Cerebellum (tissue), 4 donors: ENCODE measurements at places on chromosomes 4 and X. TPM values are rescaled to one million over a fixed set of nuclear protein-coding genes. Genes with fewer than 3 reads are reported as not detected.

DNA sequence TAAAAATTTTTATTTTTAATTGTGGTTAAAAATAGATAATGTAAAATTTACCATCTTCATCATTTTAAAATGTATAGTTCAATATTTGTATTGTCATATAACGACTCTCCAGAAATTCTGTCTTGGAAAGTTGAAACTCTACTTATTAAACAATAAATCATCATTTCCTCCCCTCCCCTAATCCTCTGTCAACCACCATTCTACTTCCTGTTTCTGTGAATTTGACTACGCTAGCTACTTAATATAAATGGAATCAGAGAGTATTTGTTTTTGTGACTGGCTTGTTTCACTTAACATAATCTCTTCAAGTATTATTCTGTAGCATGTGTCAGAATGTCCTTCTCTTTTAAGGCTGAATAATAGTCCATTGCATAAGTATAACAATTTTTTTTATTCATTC lies 729.0 kb upstream of the AADAT start:
- no peak for DNase-seq

DNA sequence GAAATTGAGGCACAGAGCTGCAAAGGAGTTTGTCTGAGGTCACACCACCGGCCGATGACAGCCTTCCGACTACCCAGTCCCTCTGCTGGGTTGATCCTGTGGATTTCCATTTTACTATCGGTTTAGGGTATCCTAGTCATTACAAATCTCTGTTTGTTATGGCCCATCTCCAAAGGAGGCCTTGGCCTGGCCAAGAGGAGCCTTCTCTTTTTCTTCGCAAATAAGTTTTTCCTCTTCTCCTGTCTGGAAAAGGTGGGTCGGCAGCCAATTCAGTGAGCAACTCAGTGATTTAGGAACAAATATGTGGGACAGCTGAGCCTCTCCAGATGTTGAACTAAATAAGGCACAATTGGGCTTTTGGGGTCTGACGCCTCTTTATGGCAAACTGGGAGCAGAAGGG lies 169.2 kb upstream of the RBPJ start:
- DNase-seq, result no peak

- DNase-seq, result no peak
Observed at GRCh38 chr4:123631786-123632692, 235.4 kb downstream of the SPRY1 start.

The PDE5A gene
- 48.7 TPM for total RNA-seq

The L1CAM gene
- total RNA-seq, result 107 TPM

DNA sequence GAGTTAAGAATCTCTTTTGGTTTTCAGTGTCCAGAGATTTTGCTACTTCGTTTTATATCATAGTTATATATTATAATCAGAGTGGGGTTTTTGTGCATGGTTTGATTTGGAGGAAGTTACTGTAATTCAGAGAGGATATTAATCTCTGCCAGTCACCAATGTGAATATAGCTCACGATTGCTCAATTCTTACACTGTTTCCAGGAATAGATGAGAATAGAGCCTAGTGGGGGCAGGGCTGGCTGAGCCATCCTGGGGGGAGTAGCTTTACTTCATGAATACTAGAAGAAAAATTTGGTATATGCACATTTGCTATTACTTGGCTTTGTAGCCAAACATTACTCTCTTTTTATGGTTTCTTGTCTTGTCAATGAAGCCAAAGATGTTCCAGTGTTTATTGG lies 60.9 kb upstream of the TRPC3 start:
- no peak for DNase-seq

GRCh38 chr4:1990348-1990645 lies 18.5 kb downstream of the NELFA start:
- no peak for DNase-seq

The VCX3B gene
- total RNA-seq, result not detected

DNA sequence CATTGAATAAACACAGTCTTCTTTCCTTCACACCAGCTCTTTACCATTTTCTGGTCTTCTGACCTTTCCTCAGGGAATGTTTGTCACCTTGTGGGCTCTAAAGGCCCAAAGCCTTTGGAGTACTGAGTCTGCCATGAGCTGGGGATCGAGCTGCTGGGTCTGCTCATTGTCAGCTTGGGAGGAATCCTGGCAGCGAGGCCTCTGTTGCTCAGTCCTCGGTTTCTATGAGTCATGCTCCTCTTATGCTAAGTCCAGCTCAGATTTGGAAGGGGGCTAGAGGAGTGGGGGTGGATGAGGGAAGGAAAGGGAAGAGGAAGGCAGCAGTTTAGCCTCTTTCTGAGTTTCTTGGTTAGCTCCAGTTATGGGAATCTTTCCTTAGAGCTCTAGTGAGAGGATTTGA lies 31.1 kb downstream of the NHSL2 start:
- DNase-seq, result no peak

DNA sequence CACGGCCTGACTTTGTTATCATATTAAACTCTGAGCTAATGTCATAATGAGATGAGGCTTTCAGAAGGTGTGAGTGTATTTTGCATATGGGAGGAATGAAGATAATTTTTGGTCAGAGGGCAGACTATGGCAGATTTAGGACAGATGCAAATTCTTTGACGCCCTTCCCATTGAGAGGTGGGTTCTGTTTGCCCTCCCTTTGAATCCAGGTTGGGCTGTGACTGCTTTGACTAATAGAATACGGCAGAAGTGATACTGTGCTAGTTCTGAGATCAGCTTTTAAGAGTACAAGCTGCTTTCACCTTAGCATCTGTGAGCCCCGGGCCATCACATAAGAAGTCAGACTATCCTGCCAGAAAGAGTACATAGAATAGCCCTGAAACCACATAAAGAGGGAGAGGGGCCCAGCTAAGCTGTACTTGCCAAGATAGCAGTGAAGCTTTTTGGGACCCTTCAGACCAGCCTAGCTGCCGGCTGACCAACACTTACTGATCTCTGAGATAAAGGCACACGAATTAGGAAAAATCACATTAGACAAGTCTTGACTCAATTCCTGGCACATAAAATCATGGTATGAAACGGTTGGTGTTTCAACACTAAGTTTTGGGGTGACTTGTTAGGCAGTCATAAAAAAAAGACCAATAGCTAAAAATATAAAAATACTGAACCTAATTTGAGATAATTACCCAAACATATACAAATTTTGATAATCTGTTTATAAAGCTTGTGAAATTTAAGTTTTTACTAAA lies 166.7 kb upstream of the SH3RF1 start:
- DNase-seq, result no peak

- no peak for DNase-seq
Observed at GRCh38 chrX:51891821-51892551, 1.4 kb upstream of the MAGED1 start.

- DNase-seq, result no peak
Observed at GRCh38 chr4:128444544-128445302, 157.1 kb upstream of the PGRMC2 start.

DNA sequence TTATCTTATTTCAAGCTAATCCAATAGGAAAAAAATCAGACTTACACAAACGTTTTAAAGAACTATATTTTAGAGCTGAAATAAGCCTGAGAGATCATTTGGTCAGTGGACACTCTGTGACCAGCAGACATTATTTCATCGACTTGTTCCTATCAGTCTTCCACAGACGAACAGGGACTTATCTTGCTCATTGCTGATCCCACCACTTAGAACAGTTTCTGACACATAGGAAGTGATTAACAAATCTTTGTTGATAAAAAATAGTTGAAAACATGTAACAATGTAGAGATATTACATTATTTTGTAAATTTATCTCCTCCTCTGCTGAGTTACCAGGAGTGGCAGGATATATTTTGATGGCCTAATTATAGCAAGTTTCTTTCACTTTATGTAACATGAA lies 65.8 kb downstream of the TAPT1 start:
- no peak for DNase-seq

DNA sequence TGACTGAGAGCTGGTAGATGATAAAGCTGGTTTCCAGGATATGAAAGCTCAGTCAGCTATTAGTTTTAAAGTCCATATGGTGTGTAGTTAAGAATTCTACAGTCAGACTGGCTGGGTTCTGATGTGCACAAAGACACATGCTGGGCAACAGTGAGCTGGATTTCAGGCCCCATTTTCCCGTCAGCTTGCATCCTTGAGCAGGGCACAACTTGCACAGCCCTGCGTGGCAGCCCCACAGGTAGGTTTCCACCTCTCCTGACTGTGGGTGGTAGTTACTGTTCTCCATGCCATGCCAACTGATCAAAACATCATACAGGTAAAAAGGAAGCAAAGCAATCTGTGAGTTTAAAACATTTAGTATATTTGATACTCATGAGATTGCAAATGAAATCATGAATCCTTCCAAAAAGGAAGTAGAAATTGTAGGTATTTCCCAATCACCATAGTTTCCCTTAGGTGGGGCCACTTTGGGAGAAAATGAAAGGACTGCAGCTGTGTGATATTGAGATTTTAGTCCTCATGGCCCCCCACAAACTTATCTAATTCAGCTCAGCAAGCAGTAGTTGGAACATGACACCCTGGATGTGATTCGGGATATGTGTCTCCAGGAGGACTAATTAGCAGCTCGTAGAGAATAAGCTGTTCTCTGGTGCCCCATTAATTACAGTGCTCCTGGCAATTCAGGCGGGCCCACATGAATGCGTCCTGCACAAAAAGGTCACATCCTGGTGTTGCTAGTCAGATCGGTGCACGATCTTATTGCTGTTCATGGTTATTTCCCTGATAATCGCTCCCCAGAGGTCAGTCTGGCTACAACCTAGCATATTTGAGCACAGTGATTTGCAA lies 42.4 kb upstream of the NOCT start:
- DNase-seq, result no peak

The CLGN gene
- total RNA-seq, result 5.3 TPM

The RRH gene
- total RNA-seq, result 0.64 TPM

DNA sequence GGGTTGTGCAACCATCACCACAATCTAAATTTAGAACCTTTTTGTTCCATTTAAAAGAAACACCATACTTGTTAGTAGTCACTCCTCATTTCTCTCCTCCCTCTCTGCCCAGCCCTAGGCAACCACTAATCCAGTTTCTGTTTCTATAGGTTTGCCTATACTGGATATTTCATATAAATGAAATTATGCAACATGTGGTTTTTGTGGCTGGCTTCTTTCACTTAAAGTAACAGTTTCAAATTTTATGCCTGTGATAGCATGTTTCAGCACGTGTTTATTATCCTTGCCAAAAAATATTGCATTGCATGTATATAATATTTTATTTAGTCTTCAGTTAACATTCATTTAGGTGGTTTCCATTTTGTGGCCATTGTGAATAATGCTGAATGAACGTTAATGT lies 437.6 kb downstream of the IL1RAPL1 start:
- DNase-seq, result no peak
